ENCODE measurements at places on chromosomes 2 and 18. TPM values are rescaled to one million over a fixed set of nuclear protein-coding genes. Genes with fewer than 3 reads are reported as not detected.

The SLC19A3 gene
- not detected for total RNA-seq

- no peak for DNase-seq
Observed at GRCh38 chr2:53827398-53828175, 32.2 kb downstream of the GPR75 start.

DNA sequence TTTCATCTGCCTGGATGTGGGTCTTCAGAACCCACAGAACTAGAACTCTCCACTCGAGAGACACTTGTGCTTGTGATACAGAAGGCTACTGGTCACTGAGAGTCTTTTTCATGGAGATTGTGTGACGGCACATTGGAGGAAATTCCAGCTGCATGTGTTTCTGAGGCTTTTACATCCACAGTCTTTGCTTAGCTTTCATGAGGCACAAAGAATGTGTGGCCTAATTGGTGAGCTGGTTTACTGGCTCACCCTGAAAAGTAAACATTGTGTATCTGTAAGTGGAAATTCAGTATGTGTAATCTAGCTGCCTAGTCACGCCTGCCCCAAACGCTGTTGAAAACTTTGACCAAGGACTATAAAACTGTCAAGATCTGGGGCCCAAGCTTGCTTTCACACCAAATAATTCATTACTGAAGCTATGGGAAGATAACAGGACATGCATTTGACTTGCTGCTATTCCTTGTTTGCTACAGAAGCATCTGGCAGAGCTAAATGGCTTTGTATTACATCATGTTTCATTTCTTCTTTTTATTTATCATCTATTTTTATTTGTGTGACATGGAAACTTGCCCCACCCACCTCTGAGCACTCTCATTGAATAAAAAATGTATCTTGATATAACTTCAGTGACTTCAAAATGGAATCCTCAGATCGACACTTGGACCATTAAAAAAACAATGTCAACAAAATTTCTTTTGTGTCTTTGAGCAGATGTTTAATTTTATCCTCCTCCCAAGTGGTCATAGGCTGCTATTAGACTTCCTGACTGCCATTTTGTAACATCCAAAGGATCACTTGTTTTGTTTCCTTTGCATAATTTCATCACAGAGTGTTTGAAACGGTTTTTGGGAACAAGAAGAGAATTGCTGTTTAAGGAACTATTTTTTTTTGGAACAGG, 80.2 kb downstream of the EFEMP1 start:
- DNase-seq, result peak; percentile 98

- no peak for DNase-seq
Observed at GRCh38 chr18:42437646-42438045, 482.6 kb downstream of the PIK3C3 start.

The DPP4 gene
- 2.9 TPM for total RNA-seq

DNA sequence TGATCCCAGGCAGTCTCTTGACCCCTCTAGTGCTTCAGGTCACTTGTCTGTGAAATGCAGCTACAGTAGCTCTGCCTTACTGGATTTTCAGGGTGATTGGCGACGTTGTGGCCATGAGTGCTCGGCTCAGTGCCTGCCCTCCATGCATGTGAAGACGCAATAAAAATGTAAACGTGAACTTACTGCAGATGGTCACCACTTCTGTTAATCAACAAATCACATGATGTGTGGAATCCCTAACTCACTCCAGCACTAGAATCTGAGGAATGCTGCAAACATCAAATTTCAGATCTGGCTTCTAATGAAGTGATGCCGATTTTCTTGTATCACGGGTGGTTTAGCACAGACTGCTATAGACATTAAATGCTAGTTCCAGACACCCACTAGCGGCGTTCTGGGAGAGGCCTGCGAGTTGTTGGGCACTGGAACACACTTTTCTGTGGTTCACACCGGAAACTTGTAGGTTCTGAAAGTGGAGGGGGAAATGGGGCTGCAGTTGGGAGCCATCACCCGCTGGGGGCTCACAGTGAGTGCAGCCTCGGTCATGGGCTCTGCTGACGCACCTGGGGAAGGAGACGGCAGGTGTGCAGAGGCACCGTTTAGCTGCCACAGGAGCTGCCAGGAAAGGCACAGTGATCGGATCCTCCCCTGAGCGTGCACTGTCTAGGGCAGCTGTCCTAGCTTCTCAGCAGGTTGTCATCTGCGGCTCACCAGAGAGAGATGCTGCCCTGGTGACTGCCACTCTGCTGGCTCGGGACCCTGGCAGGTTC, 6.5 kb downstream of the CNDP1 start:
- no peak for DNase-seq

DNA sequence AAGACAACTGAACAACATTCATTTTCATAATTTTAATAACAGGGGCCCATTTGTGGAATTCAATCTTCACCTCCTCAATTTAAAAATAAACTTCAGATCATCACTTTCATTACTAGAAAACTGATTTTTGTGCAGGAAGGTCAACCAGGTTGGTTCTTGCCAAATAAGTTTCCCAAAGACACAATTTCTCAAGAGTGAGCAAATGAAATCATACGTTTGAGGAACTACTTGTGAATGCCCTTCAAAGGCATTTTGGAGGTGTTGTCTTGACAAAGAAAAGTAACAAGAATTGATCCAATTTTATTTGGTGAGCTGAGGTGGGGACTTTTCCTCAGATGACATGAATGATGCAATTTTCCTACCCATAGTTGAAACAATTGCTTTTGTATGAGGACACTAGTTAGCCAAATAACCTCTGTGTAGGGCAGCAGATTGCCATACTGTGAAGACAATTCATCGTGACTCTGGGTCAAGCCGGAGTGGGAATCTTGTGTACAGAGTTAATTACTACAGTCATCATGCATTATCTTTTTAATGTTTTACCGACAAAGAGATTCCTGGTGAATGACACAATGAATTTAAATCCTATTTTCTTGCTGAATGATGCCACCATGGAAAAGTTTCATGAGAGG, 121.8 kb downstream of the TGFA start:
- no peak for DNase-seq

The RAB31 gene
- total RNA-seq, result 47.7 TPM

DNA sequence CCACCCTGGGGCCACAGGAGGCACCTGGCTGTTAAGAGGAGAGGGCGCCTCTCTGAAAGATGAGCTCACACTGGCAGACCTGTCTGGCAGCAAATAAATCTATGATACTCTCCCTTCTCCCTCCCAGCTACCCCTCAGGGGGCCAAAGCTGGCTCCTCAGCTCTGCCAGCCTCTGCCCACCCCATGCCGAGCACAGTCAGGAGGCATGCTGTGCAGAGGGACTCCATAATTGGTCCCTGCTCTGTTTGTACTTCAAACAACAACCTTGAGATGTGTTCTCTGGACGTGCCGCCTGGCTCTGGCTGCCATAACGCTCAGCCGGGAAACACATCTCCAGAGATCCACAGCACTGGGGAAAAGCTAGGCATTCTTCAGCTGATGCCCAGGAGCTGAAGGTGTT, 126.7 kb downstream of the GALNT14 start:
- no peak for DNase-seq

- peak; percentile 49 for DNase-seq
Observed at GRCh38 chr2:51789918-51790317, 758.0 kb upstream of the NRXN1 start.

The QPCT gene
- 7.6 TPM for total RNA-seq

DNA sequence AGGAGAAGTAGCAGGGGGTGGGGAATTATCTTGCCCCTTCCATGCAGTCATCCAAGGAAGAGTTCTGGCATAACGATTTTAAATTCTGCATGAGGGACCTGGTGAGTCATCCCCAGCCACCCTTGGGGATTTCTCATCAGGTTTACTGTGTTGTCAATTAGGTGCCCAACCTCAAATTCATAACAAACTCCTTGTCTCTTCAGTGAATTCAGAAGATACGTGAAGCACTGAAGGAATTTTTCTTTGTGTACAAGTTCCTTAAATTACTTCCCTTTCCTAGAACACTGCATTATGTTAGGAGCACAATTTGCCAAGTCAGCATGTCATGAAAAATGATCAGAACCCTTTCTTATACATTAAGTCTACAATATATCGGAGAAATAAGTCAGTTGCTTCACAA, 70.8 kb upstream of the NOSTRIN start:
- DNase-seq, result peak; percentile 38

- no peak for DNase-seq
Observed at GRCh38 chr18:55444536-55444935, 143.5 kb downstream of the TCF4 start.

The ANKRD29 gene
- total RNA-seq, result 15.0 TPM

DNA sequence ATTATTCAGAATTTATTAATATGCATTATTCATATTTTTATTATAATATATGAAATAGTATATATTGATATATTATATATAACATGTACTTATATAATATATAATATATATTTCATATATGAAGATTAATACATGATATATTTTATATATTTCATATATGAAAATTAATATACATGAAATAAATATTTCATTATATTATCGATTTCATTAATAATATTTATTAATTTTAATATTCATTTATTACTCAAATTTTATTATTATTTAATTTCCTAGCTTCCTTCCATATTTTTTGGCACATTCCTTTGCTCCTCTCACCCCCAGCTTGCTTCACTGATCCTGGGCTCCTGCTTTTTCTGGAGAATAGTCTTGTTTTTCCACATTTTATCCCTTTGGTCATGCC, 29.7 kb downstream of the CD8B2 start:
- DNase-seq, result no peak

DNA sequence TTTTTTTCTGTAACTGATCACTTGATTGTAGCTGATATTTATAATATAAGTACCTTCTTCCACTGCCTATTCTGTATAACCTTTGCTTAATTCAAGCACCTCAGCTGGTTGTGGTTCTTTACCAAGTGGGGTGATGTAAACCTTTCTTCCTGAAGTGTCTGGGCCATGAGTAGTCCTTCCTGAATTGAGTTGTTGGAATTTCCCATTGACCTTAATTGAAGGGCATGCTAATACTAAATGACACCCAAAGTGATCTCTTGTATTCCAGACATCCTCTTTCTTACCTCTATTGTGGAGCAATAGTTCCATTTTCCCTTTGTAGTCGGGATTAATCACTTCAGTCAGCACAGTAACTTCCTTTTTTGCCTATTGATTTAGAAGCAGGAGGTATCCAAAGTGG, 1496.8 kb upstream of the CELF4 start:
- DNase-seq, result peak; percentile 69
